H54 (cell line): ENCODE measurements at places on chromosomes 2 and 18.

- no peak for DNase-seq
Observed at GRCh38 chr2:129758784-129759471, 220.5 kb upstream of the RAB6C start.

DNA sequence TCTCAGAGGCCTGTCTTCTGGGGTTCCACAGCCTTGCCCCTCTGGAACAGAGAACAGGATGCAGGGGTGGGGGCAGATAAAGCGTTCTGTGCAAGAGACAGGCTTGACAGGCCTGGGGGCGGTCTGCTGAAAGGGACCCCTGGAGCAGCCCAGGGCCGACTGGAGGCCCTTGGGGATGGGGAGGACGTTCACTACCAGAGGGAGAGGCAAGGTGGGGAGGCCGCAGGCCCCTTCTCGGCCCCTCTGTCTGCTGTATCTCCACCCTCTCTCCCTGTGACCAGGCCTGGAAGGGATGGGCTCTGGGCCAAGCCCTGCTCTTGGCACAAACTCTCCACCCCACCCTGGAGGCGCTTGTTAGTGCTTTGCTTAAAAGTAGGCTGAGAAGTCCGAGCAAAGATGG is 27.3 kb upstream of the INHBB start:
- no peak for DNase-seq

- DNase-seq, result no peak
Observed at GRCh38 chr2:234373481-234374149, 123.3 kb downstream of the ARL4C start.

DNA sequence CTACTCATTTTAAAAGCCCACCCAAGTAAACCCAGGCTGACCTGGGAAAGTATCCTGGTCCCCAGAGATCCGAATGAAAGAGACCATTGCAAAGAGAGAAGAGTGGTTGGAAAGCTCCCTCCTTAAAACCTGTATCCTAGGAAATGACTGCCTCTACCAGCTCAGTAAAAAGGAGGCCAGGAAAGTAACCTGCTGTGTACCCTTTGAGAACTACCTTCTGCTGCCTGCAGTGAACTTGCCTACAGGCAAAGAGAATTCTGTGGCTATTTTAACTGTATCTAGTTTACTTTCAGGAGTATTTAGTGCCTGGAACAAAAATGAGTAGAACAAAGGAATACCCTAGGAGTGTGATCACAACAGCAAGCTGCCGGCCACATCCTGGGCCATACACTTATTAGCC is 641.7 kb upstream of the NRXN1 start:
- no peak for DNase-seq

- no peak for DNase-seq
Observed at GRCh38 chr2:43495727-43496126, 100.1 kb downstream of the THADA start.

DNA sequence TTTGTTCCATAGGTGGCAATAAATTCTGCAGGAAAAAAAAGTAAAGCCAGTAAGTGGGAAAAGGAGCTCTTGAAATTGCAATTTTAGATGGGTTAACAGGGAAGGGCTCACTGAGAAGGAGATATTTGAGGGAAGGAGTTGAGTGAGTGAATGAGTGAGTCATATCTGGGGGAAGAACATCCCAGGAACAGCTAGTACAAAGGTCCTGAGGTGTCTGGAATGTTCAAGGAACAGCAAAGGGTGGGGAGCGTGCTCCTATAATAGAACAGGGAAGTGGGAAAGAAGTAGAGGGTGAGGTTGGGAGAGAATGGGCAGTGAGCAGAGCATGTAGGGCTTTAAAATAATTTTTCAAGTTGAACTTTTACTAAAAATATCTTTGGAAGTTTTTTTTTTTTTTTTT is 68.0 kb upstream of the PSME4 start:
- no peak for DNase-seq

DNA sequence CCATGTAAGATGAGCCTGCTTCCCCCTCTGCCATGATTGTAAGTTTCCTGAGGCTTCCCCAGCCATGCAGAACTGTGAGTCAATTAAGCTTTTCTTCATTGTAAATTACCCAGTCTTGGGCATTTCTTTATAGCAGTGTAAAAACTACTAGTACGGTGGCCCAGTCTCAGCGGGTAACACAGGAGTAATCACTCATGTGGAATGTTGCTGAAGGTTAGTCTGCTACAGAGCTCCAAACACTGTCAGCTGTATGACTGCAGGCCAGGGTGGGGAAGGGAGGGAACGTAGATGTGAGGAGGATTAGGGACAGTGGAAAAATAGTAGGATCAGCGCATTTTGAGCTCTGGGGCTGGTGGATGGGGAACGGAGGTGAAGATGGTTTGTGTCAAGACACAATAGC is 711.2 kb upstream of the SOX11 start:
- DNase-seq, result no peak

DNA sequence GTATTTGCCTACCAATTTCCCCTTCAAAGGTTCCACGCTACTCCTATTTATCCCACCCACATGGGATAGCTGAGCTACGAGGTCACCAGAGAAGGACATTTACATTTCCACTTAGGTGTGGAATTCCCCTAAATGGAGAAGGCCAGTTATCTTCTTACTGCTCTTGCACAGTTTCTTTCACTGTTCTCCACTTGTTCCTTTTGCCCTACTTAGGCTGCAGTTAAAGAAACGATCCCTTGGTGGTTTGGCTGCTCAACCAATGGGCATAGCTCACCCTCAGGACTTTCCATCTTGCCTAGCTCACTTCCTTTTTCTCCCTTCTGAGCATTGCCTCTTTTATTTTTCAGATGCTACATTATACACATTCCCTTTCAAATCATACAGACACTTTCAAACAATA is 11.2 kb upstream of the NABP1 start:
- no peak for DNase-seq

GRCh38 chr2:132936261-132936660 is 266.3 kb upstream of the LYPD1 start:
- no peak for DNase-seq

DNA sequence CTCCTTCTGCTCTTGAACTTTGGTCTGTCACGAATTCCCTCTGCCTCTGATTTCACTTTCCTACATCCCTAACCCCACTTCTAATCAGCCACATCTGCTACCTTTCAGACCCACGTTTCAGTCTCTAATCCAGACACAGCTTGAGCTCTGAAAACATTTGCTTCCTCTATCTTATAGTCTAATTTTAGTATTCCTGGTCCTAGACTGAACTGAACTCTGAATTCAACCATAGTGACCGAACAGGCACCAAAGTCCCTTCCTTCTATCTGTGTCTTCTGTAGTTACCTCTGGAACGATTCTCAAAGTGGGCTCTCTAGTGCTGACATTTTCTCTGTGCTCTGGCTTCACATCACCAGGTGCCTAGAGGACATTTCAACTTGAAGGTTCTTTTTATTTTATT is 156.2 kb downstream of the PDE11A start:
- DNase-seq, result no peak

- DNase-seq, result no peak
Observed at GRCh38 chr2:23509103-23509502, 124.1 kb downstream of the KLHL29 start.

- no peak for DNase-seq
Observed at GRCh38 chr2:95063086-95063958, 37.8 kb downstream of the MAL start.

GRCh38 chr2:29615183-29615582 is 306.2 kb downstream of the ALK start:
- no peak for DNase-seq

DNA sequence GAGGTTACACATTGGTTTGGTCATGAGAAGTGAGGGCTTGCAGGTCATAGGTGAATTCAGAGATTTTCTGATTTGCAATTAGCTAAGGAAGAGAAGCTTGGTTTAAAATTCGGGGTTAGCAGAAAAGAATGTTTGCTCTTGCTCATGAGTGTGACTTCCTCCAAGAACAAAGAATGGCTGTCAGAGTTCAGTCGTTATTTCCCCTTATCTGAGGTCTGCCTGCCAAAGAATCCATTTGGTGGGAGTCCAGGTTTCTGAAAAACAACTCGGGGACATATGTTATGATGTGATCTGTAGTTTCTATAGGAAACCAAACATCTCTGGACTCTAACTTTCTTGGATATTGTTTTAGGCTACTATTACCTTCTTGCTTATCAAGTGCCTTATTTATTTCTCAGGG is 3.2 kb upstream of the UGT1A6 start:
- DNase-seq, result no peak

DNA sequence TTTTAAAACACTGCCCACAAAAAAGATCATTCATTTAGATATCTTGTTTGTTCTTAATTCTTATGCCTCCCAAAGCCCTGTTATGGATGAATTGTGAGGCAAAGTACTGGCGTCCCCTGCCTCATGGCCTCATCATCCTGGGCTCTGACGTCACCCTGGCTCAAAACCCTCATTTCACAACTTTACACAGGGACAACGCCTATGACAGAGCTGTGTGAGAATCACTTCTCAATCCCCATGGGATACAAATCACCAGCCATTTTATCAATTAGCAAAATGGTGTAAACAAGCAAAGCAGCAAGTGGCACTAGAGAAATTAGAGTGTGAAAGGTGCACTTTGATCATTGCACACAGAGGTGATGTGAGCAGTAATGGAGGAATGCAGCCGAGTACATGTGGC is 16.6 kb downstream of the FHOD3 start:
- DNase-seq, result no peak

GRCh38 chr2:48860380-48860779 is 104.9 kb upstream of the LHCGR start:
- DNase-seq, result no peak

DNA sequence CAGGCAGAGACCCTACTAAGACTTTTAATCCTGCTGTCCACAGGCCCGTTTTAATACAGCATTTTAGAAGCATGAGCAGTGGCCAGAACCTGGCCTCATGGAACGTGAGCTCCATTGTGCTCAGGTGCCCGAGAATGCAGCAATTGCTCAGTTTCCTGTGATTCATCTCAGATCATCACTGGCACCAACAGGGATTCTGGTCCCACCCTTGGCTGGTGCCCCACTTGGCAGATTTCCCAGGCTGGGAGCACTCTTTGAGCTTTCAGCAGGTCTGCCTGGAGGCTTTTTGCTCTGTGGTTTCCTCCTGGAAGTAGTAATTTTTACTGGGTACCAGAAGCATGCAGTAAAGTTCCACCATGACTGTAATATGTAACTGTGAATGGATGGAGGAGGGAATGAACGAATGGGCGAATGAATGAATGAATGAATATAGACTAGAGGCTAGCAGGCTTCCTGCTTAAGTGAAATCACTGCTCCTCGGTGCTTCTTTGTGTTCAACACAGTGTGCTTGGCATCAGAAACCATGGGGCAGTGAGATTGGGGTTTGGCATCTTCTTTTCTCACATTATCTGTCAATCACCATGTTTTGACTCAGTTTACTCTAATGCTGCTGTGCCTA is 312.9 kb downstream of the PRKCE start:
- DNase-seq, result peak; percentile 63

GRCh38 chr2:40797120-40797519 is 345.2 kb upstream of the SLC8A1 start:
- no peak for DNase-seq

GRCh38 chr2:235504441-235505180 is 10.8 kb downstream of the AGAP1 start:
- no peak for DNase-seq

DNA sequence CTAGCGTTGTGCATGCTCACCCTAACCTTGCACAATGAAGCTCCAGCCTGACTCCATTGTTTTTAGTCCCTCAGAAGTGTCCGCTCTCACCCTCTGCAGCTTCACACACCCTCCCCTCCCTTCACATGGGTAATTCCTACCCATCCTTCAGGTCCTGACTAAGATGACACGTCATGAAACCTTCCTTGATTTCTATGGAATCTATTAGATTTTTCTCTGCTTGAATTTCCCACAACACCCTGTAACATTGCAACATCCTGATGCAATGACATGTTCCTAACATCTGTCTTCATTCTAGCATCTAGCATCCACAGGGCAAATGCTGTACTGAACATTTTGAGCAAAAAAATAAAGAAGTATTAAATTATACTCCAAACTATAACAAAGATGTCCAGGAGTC is 77.0 kb upstream of the PID1 start:
- no peak for DNase-seq

GRCh38 chr18:54995421-54996143 is 36.3 kb upstream of the CCDC68 start:
- DNase-seq, result no peak

GRCh38 chr2:96146153-96146880 is 1.1 kb upstream of the DUSP2 start:
- DNase-seq, result no peak

GRCh38 chr2:86033751-86034692 is 71.7 kb downstream of the POLR1A start:
- DNase-seq, result no peak

DNA sequence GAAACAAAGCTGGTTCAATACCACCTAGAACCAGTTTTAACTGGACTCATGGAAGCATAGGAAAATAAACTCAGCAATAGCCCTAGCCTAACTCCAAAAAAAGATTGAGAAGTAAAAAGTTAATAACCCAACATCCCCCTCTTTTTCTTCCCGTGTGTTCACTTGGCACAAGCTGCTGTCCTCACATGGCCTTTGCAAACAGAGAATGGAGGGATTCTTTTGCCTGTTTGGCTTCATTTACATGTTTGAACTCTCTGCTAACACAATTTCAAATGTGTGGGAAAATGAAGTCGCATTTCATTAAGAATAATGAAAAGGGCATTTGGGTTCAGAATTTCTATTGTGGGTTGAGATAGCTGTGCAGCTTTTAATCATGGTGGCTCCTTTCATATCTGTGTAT is 589.2 kb upstream of the LRRTM1 start:
- no peak for DNase-seq

GRCh38 chr2:26983746-26984145 is 13.3 kb downstream of the MAPRE3 start:
- no peak for DNase-seq

- no peak for DNase-seq
Observed at GRCh38 chr2:186687807-186688211, 6.1 kb upstream of the FAM171B start.

DNA sequence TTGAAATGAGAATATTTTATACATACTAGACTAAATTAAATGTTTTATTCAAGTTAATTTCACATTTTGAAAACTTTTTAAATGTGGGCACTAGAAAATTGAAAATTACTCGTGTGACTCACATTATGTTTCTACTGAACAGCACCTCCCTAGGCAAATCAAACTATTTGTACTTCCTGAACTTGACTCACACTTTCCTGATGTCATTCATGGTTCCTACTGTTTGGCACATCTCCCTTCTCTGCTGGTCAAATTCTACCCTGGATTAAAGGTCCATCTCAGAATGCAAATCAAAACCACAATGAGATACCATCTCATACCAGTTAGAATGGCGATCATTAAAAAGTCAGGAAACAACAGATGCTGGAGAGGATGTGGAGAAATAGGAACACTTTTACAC is 16.7 kb downstream of the LHCGR start:
- DNase-seq, result peak; percentile 9

GRCh38 chr2:96541398-96542152 is 5.0 kb downstream of the ARID5A start:
- DNase-seq, result no peak

DNA sequence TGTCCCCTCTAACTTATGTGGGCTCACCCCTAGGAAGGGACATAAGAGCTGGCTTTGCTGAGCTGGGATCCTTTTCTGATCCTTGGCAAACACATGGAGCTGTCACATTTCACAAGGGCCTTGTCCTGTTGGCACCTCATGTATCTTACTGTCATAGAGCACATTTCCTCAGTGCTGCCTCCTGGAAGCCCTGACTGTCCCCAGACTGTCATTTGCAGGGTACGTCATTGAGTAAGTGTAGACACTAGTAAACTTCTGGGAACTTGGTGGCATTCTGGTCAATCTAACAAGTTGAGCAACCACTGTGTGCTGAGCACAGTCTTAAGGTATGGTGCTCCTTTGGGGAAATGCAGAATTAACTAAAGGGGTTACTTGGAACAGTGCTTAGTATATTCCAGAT is 94.5 kb upstream of the IL1R2 start:
- no peak for DNase-seq

GRCh38 chr2:8511868-8512612 is 169.8 kb upstream of the ID2 start:
- peak; percentile 18 for DNase-seq
